ENCODE measurements at places on chromosomes 2 and 18. TPM values are rescaled to one million over a fixed set of nuclear protein-coding genes. Genes with fewer than 3 reads are reported as not detected.

DNA sequence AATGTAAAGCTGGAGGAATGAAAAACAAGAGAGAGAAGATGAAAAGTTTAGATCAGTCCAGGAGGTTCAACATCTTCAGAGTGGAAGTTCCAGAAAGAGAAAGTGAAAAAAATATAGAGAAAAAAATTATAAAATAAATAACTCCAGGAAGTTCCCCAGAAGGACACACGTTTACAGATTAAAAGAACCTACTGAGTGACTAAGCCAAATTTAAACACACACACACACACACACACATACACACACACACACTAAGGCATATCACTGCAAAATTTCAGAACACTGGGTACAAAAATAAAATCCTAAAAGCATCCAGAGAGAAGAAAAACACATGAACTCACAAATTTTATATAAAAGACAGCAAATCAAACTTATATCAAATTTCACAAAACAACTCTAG, 85.9 kb upstream of the PMAIP1 start:
- DNase-seq = no peak

DNA sequence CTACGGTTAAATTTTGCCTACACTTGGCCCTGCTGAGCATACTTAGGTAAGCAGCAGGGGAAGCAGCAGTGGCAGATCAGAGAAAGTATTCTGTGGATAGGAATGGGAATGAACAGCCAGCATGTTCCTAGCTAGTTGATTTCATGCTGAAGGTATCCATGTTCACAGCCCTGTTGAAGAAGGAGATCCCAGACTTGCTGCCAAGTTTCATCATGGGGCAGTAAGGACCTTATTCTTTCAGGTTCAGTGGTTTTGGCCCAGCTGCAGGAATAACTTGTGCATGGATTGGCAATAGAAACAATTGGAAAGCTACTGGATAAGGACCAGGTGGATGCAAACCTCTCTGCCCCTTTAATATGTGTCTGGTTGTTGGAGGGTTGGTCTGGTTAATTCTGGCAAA, 98.2 kb upstream of the TMEM178A start:
- no peak for DNase-seq

DNA sequence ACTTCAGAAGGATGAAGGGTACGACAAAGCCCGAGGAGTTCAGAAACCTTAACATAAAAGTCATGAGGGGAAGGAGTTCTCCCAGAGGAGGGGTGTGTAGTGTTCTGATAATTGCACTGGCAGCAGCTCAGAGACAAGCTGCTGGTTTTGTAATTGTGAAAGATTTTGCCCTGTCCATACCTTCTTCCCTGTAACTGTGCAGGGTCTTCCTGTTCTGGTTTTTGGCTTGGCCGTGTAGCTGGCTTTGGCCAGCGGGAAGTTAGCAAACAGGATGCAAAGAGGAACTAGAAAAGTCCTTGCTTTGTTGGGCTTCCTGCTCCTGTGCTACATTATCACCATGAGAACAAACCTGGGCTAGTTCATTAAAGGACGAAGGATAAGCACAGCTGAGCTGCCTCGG, 160.8 kb downstream of the LPIN1 start:
- DNase-seq = no peak

- DNase-seq = no peak
Measured at GRCh38 chr2:208906330-208906729, 499.7 kb downstream of the PTH2R start.

DNA sequence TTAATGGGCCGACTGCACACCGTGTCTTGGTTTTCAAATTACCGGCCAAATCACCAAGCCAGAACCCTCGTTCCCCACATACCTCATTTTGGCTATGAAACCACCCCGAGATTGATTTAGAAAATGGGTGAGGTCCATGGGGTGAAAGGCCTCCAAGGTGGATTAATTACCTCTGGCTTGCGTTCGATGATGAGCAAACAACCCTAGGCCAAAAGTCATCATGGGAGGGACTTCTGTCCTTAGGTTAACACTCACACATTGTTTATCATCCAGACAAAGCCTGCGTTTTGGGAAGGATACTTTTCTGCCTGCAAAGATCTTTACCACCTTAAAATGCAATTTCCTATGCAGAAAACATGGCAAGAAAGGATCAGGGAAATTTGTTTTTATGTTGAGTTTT, 48.5 kb downstream of the GALR1 start:
- no peak for DNase-seq

DNA sequence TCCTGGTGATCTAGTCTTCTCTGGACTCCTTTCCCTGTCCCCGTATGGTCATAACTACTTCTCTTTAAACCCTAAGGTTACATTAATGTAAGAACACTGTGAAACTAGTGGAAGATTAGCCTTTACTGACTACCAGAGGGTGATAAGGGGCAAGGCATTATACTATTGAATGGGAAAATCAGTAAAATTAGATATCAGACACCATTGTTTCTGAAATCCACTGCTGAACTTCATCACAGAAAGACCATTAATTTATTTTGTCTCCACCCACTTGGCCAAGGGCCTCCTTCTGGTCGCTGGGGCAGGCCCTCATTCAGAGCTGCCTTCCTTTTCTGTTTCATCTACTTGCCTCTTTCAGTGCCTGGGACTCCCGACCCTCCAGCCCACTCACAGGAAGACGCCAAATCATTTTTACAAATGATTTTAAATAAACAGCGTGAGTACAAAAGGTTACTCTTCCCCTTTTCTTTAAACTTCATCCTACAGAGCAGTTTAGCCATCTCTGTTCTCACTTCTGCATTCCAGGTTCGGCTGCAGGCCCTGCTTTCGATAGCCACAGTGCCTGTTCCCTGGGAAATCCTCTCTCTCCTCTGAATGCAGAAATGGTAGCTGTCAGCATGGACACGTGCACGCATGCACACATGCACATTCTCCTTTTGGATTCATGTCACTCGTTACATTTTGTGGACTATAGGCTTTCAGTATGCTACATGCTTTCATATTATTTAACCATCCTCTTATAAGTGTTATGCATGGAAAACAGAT, 70.3 kb upstream of the DOCK10 start:
- no peak for DNase-seq

Gene EGR4
- total RNA-seq = not detected

DNA sequence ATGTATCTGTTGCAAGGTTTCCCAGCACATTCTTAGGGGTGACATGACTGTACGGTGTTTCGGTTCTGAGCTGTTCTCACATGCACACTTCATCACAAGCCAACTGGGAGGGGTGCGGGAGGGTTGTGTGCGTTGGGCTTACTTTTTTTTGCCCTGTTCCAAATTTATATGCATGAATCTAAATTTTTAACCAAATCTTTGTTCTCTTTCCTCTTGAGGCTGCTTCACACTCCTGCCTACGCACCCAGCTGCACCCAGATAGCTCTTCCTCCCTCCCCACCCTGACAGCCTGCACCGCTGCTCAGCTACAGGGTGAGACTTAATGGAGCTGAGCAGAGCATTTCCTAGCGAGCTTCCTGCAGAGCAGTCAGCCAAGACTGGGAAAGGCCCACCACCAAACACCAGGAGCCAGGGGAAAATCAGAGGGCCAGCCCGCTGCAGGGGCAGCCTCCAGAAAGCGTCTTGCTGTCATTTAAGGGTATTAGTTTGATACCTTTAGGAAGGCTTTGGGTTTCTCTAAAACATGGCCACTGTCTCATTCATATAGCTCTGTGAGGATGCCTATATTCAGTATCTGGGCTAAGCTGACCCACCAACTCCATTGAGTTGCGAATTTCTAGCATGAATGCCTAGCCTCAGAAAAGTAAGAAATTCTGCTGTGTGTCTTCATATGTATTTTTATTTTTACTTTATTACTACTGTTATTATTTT, 84.5 kb downstream of the POU3F3 start:
- DNase-seq = no peak

DNA sequence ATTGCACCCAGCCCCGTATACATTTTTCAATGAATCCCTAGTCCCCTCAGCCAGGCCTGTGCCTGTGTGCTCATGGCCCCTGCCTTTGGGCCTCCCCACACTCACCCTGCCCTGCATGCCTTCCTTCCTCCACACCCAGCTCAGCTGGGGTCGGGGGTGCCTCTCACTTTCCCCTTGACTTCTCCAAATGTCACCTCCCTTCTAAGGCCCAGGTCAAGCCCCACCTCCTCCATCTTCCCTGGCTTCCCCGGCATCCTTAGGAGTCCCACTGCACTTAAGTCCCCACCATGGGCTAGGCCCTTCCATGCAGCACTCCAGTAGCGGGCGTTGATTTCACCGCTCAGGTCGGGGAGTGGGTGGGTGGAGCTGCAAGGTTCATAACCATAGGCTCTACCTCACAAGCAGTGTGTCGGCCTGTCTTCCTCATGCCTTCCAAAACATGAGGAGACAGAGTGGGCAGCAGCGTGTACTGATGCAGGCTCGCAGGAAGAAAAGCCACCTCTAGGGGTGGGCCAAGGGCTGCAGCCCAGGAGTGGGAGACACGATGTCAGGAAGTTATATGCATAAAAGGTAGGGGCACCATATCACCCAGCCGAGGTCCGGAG, 47.7 kb downstream of the DNMT3A start:
- DNase-seq = no peak

GRCh38 chr2:228763379-228763981, 507.6 kb downstream of the PID1 start:
- DNase-seq = no peak

DNA sequence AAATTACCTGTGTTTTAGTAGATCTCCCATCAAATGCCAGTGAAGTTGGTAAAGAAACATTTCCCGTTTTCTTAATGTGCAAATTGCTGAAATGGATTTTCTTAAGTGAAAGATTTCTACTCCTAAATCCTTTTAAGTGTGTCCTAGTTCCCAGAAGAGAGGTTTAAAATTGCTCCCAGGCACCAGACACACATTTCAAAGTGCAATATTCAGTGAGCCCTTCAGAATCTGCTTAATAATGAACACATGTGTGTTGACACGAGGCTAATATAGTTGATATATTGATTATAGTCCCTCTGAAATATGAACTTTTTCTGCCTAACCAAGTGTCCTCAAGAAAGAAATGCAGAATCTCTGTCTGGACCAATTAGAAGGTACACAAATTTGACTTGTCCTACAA, 861.7 kb upstream of the CNTNAP5 start:
- no peak for DNase-seq

- no peak for DNase-seq
Measured at GRCh38 chr2:30265052-30266015, 34.0 kb downstream of the LBH start.

GRCh38 chr2:54641988-54642387, 81.5 kb upstream of the EML6 start:
- DNase-seq = no peak

Gene NIF3L1
- 30.8 TPM for total RNA-seq

Gene RNF125
- 9.2 TPM for total RNA-seq

- no peak for DNase-seq
Measured at GRCh38 chr2:136212426-136213378, 94.8 kb upstream of the CXCR4 start.

Gene FAHD2A
- 25.7 TPM for total RNA-seq

- peak; percentile 47 for DNase-seq
Measured at GRCh38 chr2:208929139-208929864, 494.5 kb upstream of the MAP2 start.

DNA sequence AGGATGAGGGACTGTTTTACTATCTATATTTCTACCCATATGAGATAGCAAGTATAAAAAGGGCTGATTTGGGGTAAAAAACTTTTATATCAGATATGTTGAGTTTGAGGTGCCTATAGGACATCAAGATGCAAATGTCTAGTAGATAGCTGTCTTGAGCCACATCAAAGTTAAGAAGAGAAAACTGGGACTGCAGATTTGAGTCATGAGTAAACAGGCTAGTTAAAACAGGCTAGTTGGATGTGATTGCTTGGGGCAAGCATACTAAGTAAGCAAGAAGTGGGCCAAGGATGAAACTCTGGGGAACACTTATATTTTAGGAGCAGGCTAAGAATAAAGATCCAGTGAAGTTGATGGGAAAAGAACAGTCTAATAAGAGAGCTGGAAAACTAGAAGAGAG, 2.8 kb upstream of the SCRN3 start:
- no peak for DNase-seq

DNA sequence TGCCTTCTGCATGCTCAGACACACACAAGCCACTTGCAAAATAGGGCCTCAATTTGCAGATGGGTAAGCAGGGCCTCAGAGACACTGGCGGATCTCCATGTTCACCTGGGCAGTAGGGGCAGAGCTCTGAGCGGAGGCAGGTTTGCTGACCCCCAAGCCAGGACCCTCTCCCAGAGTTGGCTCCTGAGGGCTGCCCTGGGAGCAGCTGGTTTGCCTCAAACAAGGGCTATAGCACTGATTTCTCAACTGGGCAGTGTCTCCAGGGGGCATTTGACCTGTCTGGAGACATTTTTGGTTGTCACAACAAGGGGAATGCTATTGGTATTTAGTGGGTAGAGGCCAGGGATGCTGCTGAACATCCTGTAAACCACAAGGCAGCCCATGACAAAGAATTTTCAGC, 11.6 kb downstream of the GLI2 start:
- no peak for DNase-seq

GRCh38 chr18:77000527-77000926, 132.1 kb downstream of the MBP start:
- no peak for DNase-seq

DNA sequence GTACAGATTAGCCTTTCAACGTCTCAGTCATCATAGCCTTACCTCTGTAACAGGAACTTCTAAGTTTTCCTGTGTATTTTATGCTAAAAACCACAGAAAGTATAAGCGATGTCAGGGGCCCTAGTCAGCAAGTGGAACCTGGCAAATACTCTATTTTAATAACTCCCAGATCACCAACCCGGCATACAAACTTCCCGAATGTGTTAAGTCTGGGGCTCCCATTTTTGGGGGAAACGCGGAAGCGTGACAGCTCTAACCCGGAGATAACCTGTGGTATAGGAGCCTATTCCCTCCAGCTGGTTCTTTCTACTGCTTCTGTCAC, 574 bp downstream of the NIFK start:
- no peak for DNase-seq

- no peak for DNase-seq
Measured at GRCh38 chr2:42298996-42299754, 61.8 kb downstream of the COX7A2L start.

DNA sequence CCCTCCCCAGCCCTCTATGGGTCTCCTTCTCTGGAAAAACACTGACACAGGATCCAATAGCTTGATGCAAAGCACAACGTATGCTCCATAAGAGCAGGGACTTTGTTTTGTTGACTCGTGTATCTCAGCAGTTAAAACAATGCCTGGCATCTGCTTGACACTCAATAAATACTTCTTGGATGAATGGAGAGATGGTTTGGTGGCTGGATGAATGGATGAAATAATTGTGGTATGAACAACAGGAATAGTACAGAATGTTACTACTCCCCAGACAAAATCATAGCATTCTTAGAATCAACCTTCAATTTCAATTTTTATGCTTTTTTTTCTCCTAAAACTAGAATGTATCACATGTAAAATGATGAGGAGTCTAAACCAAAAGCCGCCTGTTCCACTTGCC, 57.4 kb downstream of the KCNE4 start:
- DNase-seq = no peak

Gene APCDD1
- 98.4 TPM for total RNA-seq

Gene AQP12A
- not detected for total RNA-seq

Gene GYPC
- 30.1 TPM for total RNA-seq

Measured in ureter (tissue), 1 donor.